Umbilical cord (tissue), 2 donors: ENCODE measurements at places on chromosomes 13 and 19. TPM values are rescaled to one million over a fixed set of nuclear protein-coding genes. Genes with fewer than 3 reads are reported as not detected.

CEACAM20 gene
- total RNA-seq = not detected

CYP2B6 gene
- total RNA-seq = 0.48 TPM

CYP2A7 gene
- 0.24 TPM for total RNA-seq

PSG11 gene
- 3.9 TPM for total RNA-seq

HCST gene
- not detected for total RNA-seq

KIRREL2 gene
- not detected for total RNA-seq

USHBP1 gene
- 1.2 TPM for total RNA-seq

ZNF439 gene
- 9.1 TPM for total RNA-seq

PRR22 gene
- 3.4 TPM for total RNA-seq
